ENCODE measurements at places on chromosomes 1 and 21.

- no peak for DNase-seq
Observed at GRCh38 chr1:217881131-217881543, 250.0 kb downstream of the SPATA17 start.

GRCh38 chr1:38183096-38183495, 136.5 kb upstream of the POU3F1 start:
- DNase-seq, result no peak

GRCh38 chr1:153659656-153660055, 1.2 kb downstream of the SNAPIN start:
- no peak for DNase-seq

- DNase-seq, result no peak
Observed at GRCh38 chr1:76840278-76840677, 27.0 kb upstream of the ST6GALNAC5 start.

- DNase-seq, result no peak
Observed at GRCh38 chr1:98099501-98099900, 178.7 kb upstream of the DPYD start.

- DNase-seq, result no peak
Observed at GRCh38 chr1:224180783-224181452, 2.1 kb upstream of the DEGS1 start.

DNA sequence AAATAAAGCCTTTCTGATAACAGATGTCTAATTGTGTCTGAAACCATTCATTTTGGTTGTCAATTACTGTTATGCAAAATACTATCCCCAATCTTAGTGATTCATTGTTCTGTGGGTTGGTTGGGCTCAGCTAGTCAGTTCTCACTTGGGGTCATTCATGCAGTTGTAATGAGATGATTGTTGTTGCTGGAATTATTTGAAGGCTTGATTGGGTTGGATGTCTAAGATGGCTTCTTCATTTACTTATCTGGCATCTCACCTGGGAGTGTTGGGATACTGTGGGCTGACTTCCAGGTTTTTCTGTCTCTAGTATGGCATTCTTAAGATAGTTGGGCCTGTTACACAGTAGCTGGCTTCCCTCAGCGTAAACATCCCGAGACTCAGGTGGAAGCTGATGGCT, 217.8 kb upstream of the B3GALT2 start:
- DNase-seq, result no peak

DNA sequence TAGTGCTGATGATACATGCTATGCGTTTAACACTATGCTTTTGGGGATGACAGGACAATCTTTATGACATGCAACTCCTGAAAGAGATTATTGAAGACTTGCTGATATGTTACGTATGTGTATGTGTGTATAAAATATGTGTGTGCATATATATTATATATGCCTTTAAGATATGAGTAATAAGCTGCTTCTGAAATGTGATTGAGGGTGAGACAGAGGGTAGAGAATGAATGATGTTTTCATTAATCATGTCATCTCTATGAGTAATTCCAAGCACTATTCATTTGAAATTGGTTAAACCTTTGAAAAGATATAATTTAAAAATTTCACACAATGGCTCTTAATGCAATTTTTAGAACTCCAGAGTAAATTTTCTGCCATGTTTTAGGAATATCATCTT, 5.8 kb downstream of the BCL9 start:
- DNase-seq, result no peak

DNA sequence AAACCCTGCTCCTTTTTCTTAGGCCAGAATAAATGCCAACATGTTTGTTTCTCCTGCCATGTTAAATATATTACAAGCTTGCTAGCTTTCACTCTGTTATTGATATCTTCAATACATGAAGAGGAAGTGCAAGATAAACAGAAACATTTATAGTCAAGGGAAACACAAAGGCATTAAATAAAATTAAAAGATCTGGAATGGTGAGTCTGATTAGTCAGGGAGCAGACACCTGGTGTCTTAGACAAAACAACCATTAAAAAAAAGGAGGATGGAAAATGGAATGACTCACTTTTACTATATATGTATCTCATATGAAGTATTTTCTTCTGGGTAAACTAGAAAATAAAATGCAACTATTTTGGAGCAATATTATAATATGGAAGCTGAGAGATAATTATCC, 123.3 kb downstream of the SMYD3 start:
- DNase-seq, result no peak

DNA sequence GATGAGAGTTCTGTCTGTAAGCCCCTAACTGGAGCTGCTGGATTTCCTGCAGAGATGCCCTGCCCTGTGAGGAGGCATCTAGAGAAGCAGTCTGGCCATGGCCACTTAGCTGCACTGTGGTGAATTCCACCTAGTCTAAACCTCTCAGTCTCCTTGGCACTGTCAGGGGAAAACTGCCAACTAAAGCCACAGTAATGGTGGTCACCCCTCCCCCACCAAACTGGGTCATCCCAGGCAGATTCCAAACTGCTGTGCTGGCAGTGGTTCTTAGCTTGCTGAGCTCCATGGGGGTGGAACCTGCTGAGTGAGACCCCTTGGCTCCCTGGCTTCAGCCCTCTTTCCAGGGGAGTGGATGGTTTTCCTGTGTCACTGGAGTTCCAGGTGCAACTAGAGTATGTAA, 740.6 kb downstream of the RWDD3 start:
- DNase-seq, result no peak

- no peak for DNase-seq
Observed at GRCh38 chr1:43199093-43199726, 27.1 kb downstream of the CFAP57 start.

DNA sequence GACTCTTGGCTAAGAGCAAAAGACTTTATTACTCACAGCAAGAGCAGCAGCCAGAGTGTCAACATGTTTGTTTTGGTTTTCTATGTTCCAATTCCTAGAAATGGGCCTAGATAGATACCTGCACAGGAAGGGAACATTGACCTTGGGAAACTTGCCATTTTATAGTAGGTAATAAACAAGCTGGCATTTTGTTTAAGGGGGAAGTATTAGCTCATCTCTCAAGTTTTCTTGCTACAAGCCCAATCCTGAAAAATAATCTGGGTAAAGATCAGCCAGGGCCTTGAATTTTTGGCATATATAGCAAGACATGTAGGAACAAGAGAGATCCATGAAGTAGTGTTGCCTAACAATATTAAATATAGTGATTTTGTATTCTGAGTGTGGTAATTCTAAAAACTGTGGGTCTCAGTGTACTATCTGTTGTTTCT, 51.4 kb upstream of the RGL1 start:
- DNase-seq, result no peak

GRCh38 chr1:159800177-159800930, 1.8 kb upstream of the FCRL6 start:
- no peak for DNase-seq

DNA sequence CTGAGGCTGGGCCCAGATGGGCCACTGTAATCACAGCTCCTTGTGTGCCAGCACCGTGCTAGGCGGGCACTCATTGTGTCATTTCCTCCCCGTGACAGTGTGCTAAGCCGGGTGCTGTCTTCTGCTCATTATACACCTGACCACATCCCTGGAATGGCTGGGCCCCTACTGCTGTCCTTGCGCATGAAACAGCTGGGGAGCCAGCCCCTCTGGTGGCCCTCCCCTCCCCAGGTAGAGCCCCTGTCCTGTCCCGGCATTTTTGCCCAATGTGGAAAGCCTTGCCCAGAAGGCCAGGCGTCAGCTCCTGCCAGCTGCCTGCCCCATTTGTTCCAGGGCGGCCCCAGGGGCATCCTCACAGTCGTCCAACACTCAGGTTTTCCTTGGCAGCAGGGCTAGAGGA, 107.4 kb upstream of the CASZ1 start:
- DNase-seq, result no peak

GRCh38 chr1:98688110-98688739, 26.7 kb downstream of the SNX7 start:
- no peak for DNase-seq

DNA sequence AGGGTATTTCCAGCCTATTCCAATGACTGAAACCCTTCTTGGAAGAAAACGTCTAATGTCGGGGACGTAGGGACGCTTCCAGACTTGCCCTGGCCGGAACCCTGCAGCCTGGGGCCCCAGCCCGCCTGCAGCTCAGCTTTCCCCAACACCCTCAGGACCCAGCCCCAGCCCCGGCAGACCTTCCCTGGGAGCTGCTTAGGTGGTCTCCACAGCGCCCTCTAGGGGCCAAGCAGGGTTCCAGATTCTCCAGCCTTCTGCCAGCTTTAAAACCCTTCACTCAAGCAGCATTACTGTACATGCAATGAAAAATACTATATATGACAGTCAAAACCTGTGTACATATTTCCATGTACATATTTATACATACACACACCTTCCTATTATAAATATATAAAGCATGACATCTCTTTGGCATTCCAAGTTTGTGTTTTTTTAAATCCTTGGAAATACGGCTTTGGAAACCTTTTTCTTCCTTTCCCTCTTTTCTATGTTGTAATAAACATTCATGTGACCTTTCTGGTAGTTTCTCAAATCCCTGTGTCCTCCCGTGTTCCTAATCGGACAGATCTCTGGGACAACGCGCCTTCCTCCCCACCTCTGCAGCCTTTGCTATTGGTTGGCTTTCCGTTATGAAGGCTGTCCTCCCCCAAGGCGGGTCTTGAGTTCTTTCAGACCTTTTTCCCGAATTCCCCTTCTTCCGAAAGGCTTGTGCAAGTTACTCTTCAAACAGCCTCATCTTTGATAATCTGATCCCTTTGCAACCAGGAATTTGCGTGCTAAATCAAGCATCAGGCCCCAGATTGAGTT, 60.3 kb downstream of the STUM start:
- DNase-seq, result no peak

- no peak for DNase-seq
Observed at GRCh38 chr1:112651205-112651604, 23.3 kb upstream of the MOV10 start.

DNA sequence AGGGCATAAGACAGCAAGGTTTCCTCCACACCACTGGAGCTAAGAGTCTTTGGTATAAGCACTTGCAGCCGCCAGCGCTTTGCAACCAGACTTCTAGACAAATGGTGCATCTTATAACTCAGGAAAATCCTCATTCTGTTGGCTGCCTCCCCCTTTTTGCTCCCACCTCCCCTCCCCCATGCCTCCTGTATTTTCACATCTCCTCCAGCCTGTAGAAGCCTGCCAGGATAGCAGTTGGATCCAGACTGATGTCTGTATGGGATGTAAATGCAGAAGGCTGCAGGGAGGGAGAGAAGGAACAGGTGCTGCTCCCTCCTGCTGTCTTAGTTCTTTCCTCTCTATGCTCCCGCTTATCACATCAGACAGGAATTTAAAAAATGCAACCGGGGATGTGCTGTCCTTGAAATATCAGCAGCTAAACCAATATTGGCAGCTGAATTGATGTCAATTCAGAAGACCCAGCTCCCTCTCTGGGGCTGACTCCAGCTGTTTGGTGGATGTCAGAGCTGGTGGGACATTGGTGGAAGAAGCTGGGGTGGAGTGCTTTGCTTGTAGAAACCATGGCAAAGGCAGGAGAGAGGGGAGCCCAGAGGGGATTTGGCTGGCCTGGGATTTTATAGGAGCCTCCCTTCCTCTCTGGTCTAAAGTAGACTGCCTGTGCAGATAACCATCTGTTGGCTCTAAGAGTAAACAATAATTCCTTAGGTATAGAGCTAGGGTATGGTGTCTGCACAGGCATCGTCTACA, 53.5 kb downstream of the NFASC start:
- DNase-seq, result no peak

DNA sequence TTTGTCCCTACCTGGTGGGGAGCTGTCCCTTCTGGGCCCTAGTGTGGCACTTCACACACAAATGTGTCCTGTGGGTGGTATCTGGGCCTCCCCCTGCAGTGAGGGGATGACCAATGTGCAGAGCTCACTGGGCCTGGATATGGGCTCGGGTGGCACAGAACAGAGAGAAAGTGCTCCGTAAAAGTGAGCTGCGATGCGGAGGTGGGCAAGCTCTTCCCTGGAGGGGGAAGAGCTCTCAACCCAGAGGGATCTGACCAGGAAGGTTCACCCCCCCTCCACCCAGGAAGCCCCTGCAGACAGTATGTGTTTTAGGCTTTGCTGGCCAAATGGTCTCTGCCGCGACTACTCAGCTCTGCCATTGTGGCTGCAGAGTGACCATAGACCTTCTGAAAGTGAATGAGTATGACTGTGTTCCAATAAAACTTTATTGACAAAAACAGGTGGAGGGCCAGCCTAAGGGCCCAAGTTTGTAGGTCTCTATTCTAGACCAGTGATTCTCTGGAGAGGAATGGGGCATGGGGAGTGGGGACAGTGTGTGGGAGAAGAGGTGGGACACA, 8.6 kb upstream of the ITGB2 start:
- DNase-seq, result no peak

- no peak for DNase-seq
Observed at GRCh38 chr1:230382001-230382491, 44.1 kb downstream of the PGBD5 start.

DNA sequence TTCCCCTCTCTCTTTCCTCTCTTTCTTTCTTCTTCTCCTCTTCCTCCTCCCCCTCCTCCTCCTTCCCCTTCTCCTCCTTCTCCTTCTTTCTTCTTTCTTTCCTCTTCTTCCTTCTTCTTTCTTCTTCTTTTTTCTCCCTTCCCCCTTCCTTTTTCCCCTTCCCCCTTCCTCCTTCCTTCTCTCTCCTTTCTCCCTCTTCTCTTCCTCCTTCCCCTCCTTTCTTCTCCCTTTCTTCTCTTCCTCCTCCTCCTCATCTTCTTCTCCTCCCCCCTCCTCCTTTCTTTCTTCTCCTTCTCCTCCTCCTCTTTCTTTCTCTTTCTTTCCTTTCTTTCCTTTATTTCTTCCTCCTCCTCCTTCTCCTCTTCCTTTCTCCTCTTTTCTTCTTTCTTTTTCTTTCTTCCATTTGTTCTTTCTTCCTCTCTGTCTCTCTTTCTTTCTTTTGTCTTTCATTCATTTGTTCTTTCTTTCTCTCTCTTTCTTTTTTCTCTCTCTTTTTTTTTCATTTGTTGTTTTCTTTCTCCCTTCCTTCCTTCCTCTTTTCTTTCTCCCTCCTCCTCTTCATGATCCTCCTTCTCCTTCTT, 26.5 kb downstream of the HRNR start:
- DNase-seq, result no peak
